ENCODE measurements at places on chromosomes 1 and 21.

DNA sequence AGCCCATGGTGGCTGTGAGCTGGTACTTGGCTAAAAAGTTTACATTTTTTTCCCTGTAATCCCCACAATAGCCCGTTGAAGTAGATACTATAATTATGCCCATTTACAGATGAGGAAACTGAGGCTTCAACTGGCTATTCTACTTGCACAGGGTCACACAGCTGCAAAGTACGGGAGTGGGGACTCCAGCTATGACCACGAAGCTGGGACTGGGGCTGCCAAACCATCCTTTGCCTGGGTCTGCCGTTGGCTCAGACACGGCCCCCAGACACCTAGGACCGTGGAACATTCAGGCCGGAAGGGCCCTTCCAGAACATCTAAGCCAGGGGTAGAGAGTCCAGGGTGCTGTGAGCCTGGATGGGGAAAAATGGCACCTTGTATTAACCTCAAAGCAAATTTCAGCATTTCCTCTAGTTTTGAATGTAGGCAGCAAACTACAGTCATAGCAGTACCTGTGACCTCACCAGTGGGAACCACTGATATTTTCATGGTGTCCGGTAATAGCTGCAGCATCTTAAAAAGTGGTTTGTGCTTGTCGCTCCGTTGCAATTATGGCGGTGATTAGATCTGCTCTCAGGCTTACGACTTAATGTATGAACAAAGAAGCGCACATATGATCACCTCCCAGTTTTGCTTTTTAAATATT lies 4.3 kb downstream of the TP73 start:
- no peak for DNase-seq

DNA sequence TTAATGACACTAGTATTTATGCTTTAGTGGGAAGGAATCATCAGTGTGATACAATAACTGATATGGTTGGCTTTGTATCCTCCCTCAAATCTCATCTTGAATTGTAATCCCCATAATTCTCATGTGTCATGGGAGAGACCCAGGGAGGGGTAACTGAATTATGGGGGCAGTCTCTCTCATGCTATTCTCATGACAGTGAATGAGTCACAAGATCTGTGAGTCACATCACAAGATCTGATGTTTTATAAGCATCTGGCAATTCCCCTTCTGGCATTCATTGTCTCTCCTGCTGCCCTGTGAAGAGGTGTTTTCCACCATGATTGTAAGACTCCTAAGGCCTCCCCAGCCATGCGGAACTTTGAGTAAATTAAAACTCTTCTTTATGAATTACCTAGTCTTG lies 1760.3 kb downstream of the NCAM2 start:
- no peak for DNase-seq

DNA sequence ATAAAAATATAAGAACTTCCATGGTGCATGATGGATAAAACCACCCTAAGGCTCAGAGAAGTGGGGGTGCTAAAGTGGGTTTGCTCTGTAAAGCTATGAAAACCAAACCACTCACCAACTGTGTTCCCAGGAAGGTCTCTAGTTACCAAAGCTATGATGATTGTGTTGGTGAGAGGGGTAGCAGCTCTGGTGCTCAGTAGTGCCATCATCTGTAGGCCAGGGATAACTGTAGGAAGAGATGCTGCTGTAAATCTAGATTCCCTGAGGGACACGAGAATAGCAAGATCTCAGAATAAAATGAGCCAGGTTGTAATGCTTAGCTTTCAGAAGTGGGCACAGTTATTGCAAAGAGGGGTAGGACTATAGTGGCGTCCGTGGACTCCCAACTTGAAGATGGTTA lies 124.5 kb downstream of the GREM2 start:
- no peak for DNase-seq

DNA sequence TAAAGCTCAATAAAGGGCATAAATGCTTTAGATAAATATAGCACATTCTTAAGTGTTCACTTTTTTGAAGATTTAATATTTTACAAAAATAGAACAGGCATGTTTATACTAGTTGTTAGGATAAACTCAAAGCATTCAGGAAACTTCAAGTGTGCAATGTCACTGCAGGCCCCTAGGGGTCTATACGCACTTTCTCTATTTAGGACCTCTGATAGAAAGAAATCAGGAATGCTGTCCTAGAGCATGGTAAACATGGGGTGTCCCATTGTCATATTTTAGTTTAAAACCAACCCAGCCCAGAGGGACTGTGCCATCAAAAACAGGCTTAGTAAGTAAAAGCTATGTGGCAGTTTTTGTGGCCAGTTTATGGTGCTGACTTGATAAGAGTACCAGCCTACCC lies 102.2 kb downstream of the BARHL2 start:
- DNase-seq, result peak; percentile 27

- DNase-seq, result peak; percentile 6
Measured at GRCh38 chr1:199551967-199552565, 475.4 kb upstream of the NR5A2 start.

- no peak for DNase-seq
Measured at GRCh38 chr1:903721-904271, 19.9 kb upstream of the SAMD11 start.

DNA sequence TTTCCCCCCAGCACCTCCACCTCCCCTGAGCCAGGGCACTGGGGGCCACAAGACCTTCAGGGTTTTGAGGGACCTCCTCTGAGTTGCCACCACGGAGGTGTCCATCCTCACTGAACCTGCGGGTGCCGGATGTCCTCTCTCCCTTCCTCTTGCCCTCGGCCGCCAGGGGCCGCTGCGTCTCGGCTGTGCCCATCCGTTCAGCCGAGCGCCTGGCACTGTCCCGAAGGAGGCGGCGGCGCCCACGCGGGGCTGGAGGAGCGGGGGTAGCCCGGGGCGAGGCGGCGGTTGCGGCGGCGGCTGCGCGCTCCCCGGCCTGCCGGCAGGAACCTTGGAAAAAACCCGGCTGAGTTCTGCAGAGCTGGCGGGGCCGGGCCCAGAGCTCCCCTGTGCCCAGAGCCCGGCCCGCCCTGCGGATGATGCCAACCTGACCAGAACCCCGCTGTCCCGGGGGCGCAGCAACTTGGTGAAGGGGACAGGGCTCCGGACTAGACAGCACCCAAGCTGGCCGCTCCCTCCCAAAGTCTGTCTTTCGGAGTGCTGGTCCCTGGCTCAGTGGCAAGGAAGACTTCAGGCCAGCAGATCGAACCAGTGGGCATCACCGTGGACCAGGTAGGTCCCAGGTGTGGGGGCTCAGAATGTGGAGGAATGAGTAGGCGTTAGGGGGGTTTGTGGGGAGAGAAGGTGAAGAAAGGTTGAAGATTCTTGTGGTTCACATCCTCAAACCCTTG lies 3.7 kb upstream of the PPM1J start:
- DNase-seq, result peak; percentile 93

DNA sequence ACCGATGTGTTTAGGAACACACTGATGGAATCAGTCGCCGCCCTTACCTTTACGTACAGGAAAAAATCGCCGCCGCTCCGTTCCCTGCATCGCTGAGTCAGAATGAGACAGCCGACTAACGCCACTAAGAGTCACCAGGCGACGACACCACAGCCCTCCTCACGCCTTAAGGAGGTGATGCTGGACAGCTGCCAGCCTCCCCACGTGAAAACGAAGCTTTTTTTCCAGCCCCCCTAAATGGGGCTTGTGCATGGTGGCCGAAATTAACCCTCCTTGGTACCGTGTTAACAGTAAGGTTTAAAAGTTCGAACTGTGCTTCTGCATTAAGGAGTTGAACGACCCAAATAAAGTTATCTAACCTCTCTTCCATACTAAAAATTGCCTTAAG lies 511 bp downstream of the DNTTIP2 start:
- DNase-seq, result peak; percentile 16

DNA sequence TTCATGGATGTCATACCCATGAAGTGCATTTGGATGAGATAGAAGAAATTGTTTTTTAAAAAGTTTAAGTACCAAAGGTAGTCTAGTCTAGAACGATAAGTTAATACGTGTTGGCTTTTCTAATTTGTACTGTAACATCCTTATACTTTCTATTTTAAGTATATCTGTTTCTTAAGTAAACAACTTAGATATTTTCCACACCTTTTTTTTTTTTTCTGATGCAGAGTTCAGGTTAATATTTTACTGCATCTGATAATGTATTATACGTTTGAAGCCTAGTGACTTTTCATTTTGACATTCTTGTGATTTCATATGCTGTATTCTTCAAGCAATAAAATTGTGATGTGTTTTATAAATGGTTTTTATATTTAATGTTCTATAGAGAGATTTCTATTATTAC lies 16.5 kb downstream of the DR1 start:
- DNase-seq, result no peak

- no peak for DNase-seq
Measured at GRCh38 chr21:34639882-34640788, 25.2 kb upstream of the RCAN1 start.

- DNase-seq, result peak; percentile 43
Measured at GRCh38 chr1:62175568-62176179, 19.0 kb upstream of the L1TD1 start.

DNA sequence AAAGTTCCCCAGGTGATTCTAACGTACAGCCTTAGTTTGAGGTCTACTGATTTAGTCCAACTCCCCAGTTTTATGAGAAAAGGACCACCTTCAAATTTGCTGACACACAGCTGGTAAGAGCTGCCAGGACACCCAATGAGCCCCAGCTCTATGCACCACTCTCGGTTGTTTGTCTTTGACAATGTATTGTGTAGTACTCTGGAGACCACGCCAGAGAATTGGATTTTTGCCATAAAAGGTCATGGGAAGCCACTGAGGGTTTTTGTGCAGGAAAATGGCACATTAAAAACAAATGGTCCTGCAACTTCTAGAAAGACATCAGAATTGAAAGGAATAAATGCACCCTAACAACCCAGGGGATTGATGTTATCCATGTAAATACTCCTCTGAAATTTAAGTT lies 7.1 kb upstream of the IER5 start:
- DNase-seq, result no peak

DNA sequence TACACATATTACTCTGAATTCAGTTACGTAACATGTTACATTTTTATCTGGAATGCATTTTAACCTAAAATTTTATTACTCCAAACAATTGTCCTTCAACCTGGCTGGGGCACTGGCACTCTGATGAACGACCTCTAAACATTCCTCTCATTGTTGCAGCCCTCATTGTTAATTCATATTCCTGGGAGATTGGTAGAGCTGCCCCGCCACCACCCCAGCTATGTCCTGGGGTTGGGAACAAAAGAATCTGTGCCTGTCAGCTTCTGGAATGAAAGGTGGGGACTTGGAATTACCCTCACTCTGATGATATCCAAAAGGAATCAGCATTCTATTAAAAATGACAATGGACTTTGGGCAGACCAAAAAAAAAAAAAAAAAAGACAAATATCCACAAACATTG lies 38.0 kb upstream of the DESI2 start:
- no peak for DNase-seq

GRCh38 chr21:46621457-46622182 lies 13.9 kb upstream of the PRMT2 start:
- DNase-seq, result no peak

GRCh38 chr1:165842023-165842670 lies 14.7 kb downstream of the UCK2 start:
- no peak for DNase-seq

GRCh38 chr1:152112101-152112884 lies 3.0 kb downstream of the TCHH start:
- DNase-seq, result peak; percentile 17

DNA sequence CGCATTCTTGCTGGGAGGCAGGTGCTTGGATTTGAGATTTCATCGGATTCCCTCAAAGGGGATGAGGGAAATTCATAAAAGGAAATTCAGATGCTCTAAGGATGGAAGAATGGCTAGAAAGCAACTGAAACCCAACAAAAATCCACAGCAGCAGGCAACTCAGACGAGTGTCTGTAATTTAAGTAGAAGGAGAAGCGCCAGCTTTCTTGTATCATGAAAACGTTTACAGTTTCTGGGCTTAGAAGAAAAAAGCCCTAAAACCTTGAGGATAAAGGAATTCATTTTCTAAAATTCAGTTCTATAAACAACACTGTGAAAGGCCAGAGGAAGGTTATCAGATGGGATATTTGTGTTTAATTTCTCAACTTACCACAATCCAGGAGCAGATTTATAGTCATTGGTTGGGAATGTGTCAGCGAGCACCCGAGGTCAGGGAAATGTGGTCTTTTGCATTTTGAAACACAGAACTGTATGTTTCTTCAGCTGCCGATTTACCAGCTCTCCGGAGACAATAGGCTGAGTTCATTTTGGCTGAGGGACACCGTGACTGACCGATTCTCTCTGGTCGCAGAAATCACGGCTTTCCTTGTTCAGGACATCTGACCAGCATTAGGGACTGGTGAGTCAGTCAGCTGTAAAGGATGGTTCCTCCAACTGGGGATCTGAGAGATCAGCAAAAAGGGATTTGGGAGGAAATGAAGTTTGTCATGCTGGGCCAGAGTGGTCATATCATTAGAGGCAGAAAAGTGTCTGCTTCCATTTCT lies 111.6 kb upstream of the ERRFI1 start:
- DNase-seq, result peak; percentile 4

DNA sequence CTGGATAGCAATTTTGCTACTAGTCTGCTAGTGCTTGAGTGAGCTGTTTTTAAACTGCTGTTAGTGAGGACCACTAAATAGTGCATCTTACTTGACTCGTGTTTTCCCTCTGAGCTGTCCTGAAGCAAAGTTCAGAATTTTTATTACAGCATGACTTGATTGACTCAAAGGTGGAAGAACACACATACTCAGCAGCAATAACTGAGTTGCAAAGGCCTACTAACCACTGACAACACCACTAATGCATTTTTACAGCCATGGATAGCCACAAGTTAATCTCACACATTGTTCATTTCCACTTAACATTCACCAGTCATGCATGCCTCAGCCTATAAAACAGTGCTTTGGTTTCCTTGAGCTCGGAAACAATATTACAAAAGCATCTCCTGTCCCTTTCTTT lies 148.7 kb downstream of the RUNX1 start:
- no peak for DNase-seq

DNA sequence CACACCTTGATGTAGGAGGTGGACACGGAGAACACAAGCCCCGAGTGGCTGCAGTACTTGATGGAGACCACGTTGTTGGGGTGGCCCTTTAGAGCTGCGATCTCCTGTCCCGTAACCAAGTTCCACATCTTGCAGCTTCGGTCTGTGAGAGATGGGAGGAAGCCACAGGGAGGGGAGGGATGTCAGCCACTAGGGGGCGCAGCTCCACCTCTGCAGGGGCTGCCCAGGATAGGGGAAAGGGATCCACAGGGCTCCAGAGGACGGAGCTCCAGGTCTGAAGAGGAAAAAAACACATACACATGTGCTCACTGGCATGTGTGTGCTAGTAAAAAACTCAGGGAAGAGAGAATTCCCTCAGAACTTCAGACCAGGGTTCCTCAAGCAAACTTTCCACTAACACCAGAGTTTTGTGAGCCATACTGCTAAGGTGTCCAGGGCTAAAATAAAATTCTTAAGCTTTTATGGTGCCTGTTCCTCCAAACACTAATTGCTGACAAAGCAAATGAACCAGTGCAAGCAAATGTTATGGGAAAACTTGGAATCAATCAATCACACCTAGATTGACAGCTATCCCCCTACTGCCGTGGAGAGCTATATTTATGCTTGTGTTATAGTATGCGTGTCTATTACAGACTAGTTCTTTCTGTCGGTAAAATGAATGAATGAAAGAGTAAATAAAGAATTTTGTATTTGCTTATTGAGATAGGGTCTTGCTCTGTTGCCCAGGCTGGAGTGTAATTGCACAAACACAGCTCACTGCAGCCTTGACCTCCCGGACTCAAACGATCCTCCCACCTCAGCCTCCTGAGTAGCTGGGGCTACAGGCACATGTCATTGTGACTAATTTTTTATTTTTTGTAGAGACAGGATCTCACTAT lies 43.7 kb downstream of the KIF21B start:
- DNase-seq, result peak; percentile 98

- DNase-seq, result no peak
Measured at GRCh38 chr1:29542548-29542947, 306.2 kb downstream of the PTPRU start.

- no peak for DNase-seq
Measured at GRCh38 chr1:174174461-174175329, 15.4 kb downstream of the RABGAP1L start.

GRCh38 chr1:48556186-48556850 lies 84.3 kb upstream of the SPATA6 start:
- no peak for DNase-seq

Data from H7 (cell line).